ENCODE measurements at places on chromosomes 1 and 21.

- no peak for DNase-seq
These were observed 80.8 kb upstream of the PAPPA2 start for GRCh38 chr1:176382163-176382562.

- no peak for DNase-seq
These were observed 1.1 kb downstream of the PBX1 start for GRCh38 chr1:164560121-164560541.

- DNase-seq: no peak
These were observed 14.7 kb downstream of the PLPP3 start for GRCh38 chr1:56564615-56565014.

DNA sequence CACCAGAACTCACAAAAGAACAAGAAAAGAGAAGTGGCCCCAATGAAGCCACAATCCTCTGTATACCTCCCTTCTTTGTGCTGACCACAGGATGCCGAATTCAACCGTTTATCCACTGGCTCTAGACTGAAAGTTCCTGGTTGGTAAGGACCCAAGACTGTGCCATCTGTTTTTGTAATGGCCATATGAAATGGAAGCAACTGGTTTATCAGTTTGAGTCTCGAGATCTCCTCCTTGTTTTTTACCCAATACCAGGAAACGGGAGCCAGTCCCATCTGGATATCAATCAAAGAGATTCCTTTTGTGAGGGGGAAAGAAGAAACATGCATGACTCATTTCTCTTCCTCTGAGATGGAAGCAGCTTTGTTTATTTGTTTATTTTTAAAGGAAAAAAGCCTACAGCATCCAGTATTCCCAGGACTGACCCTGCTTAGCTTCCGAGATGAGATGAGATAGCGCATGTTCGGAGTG, 32.4 kb upstream of the ZNF124 start:
- no peak for DNase-seq

DNA sequence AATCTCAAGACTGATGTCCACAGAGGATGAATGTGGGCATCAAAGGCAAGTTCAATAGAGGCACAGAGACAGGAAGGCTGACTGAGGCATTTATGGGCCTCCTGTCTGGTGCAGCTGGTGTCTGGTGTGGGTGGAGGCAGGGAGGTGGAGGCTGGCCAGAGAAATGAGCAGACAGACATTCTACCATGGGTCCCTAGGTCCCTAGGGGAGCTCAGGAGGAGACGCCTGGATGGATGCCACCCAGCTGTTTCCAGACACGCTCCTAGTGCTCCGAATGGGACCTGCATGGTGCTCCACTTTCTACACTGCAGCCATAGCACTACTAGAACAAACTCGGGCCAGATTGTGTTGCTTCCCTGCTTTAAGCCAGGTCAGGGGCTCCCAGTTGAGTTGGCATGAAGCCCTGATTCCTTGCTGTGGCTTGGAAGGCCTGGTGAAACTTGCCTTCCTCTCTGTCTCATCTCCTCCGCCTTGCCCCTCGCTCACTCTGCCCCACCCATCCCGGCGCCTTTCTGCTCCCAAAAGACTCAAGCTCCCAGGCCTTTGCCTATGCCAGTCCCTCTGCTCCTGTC, 25.3 kb downstream of the PADI2 start:
- no peak for DNase-seq

DNA sequence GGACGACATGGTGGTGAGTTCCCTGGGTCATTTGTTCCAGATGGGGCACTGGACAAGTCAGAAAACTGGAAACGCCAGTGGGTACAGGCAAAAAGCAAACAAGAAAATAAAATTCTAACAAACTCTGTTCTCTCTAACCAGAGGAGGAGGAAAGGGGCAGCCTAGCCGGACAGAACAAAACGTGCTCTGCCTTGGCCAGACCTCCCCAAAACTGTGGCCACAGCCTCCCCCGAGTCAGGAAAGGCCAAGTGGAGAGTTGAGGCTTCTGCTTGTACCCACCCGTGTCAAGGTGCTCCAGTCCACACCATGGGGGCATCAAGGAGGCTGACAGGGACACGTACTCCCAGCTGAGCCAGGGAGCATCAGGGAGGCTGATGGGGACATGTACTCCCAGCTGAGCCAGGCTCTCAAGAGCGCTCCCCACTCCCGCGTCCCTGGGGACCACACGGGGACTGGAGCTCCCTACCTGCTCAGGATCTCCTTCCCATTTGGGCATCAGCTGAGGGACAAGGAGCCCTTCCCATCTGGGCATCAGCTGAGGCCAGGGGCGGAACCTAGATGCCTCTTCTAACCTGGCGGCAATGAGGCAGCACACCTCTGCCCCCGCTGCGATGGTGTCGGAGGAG, 154.8 kb upstream of the COL6A1 start:
- DNase-seq: no peak

- DNase-seq: no peak
These were observed 379.4 kb upstream of the RUNX1 start for GRCh38 chr21:35428489-35428888.

- DNase-seq: no peak
These were observed 46.0 kb upstream of the A3GALT2 start for GRCh38 chr1:33366762-33367484.

DNA sequence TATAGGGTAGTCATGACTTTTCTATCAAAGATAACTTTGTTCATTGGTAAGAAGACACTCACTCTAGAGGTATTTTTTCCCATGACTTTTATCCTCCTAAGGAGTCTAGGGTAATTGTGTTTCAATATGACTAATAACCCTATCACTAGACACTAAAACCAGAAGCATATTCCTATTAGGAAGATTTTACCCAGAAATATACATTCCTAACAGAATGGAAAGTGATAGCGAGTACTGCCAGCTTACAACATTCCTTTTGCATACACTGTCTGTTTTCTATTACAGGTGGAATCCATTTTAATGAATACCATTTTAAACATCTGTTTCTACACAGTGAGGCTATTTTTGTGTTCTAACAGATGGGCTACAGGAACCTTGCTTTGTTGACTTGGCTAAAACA, 31.4 kb upstream of the C1orf185 start:
- DNase-seq: no peak

GRCh38 chr1:181260994-181261393, 172.5 kb downstream of the IER5 start:
- DNase-seq: no peak

- no peak for DNase-seq
These were observed 13.9 kb upstream of the LAX1 start for GRCh38 chr1:203751051-203751450.

GRCh38 chr1:74486036-74486435, 26.4 kb downstream of the LRRC53 start:
- DNase-seq: no peak

DNA sequence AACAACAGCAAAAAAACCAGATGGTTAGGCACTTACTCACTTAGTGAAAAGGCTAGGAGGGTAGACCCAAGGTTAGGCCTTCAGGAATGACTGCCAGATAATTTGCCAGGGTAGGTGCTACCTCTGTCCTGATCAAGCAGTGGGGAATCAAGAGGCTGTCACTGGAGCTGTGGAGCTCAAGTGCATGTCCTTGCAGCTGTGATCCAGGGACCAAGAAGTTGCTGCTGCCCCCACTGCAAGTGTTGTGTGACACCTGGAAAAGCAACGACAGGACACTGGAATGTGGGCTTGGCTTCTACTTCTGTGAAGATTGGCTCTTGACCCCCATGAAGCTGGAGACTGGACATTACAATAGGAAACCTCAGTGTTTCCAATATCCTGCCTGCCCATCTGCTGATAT, 72.1 kb downstream of the PEX14 start:
- no peak for DNase-seq

DNA sequence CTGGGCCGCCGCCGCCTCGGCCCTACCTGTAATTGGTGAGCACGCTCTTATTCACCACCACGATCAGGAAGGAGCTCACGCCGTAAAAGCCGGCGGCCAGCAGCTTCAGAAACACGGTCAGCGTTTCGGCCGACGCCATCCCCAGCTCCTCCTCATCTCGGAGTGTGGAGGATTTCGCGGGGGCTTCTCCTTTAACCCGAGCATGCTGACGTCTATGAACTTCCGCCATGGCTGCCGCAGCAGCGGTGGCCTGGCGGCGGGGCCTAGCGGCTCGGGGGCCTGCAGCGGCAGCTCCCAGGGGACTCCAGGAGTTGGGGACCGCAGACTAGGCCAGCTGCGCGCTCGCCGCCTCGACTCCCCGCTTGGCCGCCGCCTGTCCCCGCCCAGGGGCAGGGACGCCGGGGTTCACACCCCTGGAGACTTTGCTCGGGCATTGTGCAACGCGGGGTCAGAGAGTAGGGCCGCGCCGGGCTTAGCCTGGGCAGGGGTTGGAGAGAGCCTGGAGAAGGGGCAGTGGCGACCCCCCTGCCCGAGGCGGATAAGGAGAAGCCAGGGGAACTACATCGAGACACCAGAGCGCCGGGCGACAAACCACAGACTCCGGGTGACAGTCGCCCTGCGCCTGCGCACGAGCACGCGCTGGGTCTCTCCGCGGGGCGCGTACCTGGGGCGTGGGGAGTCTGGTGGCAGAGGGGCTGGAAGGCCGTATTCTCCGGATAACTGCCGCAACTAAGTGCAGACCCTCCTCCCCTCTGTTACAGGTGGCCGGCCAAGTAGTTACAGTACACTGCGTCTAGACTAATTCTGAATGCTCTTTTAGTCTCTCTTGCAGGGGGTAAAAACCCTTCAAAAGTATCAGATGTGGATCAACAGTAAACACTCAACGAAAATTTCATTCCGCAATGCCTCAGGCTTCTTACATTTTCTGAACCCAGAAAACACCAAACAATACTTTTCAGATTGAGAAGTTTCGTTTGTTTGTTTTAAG, at the start of gene SLC35D1:
Gene SLC35D1 (minus strand): TSS at position 364 of the 988 bp plus-strand sequence. CDS start 135 bp downstream, at position 229.
- peak; percentile 68 for DNase-seq

DNA sequence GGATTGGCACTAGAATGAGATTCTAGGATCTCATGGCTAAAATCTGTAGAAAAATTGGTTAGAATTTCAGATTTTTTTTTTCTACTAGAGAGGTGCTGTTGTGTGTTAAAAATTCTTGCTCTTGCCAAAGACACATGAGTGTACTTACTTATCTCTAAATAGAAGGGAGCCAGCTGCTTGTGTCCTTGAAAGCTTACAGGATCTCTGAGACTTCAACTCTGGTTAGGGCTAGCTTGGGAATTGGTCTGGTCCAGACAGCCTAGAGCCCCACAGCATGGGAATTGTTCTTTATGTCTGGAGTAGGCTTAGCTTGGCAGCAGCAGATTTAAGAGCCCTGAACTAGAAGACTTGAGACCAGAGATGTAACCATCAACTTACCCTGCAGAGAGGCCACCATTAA, 37.3 kb downstream of the MACO1 start:
- no peak for DNase-seq

GRCh38 chr1:38403667-38404066, 357.1 kb upstream of the POU3F1 start:
- DNase-seq: no peak

DNA sequence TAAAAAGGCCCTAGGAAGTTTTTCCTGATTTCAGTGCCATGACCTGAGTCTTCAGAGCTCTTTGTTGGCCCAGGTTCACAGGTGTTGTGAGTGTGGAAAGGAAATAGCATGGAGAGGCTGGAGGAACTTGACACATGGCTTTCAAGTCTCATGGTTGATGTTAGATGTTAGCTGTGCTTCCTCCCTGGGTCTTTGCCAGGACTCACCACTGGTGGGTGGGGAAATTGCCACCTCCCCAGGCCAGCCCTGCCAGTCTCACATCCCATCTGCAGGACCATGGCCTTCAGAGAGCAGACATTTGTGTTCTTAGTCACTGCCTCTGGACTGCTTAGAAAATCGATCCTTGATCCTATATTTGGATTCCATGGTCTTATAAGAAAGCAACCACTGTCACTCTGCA, 383.2 kb downstream of the DISC1 start:
- DNase-seq: no peak

DNA sequence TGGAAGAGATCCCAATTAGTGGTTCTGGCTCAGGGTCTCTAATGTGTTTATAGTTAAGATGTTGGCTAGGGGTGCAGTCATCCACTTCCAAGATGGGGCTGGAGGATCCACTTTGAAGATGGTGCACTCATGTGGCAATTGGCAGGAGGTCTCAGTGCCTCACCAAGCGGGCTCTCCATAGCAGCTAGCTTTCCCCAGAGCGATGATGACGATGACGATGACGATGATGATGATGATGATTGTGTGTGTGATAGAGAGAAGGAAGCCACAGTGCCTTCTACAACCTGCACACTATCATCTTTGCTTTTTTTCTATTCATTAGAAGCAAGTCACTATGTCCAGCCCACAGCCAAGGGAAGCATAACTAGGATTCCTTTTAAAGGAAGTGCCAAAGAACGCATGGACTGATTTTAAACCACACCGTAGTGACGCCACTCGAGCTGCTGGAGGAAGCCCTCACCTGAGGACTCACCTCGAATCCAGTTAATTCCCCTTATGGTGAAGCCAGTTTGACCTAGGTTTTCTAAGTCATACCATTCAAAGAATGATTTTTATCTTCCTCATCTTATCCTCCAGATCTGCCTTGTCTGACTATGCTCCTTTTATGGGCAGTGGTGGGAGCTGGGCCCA, 49.4 kb downstream of the SRRM1 start:
- no peak for DNase-seq

- no peak for DNase-seq
These were observed 72.9 kb downstream of the SYT6 start for GRCh38 chr1:114080511-114081436.

DNA sequence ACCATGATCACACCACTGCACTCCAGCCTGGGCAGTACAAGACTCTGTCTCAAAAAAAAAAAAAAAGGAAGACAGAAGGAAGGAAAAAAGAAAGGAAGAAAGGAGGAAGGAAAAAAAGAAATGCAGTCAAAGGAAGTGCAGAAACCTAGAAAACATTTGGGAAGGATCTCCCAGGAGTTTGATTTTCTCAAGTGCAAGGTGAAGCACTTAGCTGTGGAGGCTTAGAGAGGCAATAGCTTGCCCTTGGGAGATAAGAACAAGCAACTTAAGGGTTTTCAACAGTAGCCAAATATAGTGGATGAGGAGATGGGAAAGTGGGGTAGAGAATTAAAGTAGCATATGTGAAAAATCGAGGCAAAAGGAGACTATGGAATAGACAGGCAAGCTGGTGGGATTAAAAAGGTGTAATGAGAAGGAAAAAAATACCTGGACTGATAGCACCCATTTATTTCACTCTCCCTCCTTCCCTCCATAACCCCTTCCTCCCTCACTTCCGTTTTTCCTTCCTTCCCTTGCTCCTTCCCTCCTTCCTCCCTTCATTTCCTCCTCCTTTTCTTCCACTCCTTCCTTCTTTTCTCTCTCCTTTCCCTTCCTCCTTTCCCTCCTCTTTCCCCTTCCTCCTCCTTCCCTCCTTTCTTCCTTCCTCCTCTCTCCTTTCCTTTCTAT, 6.8 kb upstream of the FAM89A start:
- DNase-seq: no peak

DNA sequence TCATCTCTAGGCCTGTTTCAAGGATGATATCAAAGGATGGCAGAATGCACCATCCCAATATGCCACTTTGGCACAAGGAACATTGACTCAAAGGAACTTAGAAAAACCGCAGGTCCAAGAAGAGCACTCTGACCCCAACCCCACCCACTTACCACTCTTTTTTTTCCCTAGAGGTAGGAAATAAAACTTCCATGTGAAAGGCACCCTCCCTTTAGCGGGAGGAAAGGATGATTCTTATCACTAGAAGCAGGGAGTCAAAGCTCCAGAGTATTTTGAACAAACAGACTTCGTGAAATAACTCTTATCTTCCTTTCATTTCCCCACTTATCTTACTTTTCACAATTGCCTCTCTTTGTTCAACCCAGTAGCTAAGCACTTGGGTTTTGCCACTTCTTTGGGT, 22.2 kb downstream of the PSMG1 start:
- no peak for DNase-seq

Data from stimulated activated CD4-positive, alpha-beta T cell treated with anti-CD3 and anti-CD28 coated beads, Interleukin-4, amount 100 ng/mL, for 48 hours (primary cell).